ENCODE measurements at places on chromosomes 1 and 21.

DNA sequence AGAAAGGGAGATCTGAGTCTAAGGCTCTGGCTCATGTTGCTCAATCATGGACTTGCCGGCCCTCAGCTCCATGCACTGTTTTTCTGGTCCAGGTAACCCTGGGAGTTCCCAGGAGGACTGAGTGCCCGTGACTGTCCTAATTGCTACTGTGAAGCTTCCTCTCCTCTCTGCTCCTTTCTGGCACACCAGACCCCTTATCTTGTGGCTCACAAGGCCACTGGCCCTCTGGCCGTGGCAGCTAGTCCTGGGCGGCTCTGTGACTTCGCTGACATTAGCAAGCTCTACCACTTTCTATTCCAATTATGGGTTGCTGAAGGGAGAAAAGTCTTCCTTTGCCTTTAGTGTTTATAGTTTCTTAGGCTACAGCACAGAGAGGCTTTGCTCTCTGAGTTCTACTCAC, 380.2 kb downstream of the RWDD3 start:
- DNase-seq = no peak

DNA sequence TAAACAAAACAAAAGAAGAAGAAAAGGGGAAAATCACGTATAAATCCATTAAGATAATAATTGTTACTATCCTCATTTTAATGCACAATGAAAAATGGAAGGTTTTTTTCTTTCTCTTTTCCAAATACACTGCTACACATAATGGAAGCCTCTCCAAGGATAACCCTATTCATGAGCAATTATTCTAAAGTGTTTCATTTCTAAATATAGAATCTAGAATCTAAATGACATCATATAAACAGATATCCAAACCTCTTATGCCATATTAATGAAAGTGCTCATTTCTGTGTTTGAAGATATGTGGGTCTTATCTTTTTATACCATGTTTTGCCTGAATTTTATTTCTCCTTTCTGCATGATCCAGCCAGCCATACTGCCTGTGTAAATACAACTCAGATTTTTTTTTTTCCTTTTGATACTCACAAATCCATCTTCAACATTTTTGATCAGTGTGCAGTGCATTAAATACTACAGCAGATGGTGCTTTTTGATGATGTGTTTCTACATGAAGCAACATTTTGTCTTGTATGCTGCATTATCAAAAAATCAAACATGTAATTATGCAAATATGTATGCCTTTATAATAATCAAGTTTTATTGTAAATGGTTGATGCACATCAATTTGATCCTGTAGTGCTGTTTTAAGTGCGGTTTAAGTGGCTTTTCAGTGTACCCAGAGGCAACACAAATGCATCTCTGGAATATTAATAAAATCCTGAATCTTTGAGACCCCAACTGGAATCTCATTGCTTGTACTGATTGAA, 625.6 kb upstream of the PTBP2 start:
- no peak for DNase-seq

GRCh38 chr1:15948595-15949452, 27.1 kb downstream of the ZBTB17 start:
- DNase-seq = no peak

DNA sequence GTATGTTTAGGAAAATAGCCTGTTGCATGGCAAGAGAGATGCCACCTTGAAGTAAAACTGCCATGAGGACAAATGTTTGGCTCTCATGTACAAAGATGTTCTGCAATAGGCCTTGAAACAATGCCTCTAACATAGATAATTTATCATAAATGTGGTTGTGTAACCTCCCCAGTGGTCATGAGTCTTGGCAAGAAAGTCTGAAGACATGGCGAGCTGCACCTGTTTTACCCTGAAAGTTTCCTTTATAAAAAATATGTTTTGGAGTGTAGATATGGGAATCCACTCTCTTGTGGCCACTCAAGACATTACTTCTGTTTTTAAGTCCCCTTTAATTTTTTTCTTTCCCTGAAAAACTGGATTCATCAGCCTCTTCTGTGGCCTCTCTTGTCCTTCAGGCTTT, 2217.1 kb downstream of the NCAM2 start:
- DNase-seq = no peak

DNA sequence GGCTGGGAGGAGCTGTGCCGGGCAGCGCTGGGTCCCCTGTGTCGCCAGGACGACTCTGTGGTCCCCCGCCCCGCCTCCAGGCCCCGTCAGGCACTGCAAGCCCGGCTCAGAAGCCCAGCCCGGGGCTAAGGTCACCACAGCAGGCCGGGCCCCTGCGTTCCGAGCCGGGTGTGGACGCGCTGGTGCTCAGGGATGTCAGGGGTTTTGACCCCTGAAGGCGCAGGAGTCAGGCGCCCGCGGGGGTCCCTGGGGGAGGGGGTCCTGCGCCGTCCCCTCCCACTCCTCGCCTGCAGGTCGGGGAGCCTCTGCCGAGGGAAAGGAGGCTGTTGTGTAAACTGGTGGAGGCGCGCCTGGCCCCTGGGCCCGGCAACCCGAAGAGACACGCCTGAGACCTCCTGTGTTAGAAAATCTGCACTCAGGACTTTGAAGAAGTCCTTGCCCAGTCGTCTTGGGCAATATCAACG, 23.7 kb upstream of the TMEM54 start:
- DNase-seq = no peak

DNA sequence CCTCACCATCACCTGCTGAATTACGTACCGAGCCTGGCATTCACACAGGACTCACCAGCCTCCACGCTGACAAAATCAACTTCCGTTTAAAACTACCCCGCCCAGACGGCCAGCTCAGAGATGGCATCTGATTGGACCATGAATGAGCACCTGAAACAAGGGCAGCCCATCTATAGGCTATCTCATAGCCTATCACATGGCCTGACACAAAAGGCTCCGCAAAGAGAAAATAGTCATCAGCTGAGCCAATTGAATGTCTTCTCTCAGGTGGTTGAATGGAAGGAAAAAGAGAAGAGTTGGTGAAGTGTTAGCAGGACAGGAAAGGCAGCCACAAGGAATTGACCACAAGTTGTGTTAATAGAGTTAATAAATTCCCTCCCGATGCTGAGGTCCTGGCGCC, 50.6 kb upstream of the ZC3H12A start:
- DNase-seq = no peak

- no peak for DNase-seq
Measured at GRCh38 chr21:24278711-24279110, 1328.6 kb downstream of the MRPL39 start.

- DNase-seq = no peak
Measured at GRCh38 chr1:70247768-70248167, 26.6 kb downstream of the SRSF11 start.

DNA sequence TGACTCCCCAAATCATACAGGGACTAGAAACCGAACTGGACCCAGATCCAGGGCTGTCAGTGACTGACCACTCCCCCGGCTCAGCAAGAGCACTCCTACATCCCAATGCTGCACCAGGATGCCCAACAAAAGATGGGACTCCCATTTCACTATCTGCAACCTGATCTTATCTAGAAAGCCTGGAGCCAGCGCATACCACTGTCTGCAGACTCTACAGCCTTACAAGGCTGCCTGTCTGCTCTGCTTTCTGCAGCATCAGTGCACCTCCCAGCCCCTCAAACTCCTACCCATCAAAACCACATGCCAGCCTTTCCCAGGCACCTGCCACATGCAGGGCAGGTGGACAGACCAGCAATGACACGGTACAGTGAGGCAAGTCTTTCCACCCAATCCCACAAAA, 52.2 kb downstream of the SSBP3 start:
- no peak for DNase-seq

- no peak for DNase-seq
Measured at GRCh38 chr1:146010126-146010738, 11.3 kb downstream of the HJV start.

GRCh38 chr1:201391651-201392511, 7.2 kb downstream of the LAD1 start:
- no peak for DNase-seq

DNA sequence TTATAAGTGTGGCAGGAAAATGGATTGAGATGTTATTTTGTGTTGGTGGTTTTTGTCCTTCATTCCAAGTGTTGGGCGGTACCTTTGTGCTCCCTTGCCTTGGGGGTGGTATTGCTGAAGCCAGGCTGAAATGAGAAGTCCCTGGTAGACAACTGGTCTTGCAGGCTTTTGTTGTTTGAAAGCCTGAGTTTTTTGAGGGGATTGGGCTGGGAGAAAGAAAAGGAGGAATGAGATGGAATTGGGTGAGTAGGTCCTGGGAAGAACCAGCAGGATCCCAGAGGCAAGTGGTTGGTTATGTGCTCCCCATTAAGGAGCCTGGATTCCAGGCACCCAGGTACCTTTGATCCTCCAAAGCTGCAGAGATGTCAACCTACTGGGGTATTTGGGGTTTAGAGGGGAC, 93.7 kb upstream of the SLC2A1 start:
- DNase-seq = no peak

All from T-helper 17 cell (primary cell).